NCI-H345 (cell line): ENCODE measurements at places on chromosomes 12 and 14.

DNA sequence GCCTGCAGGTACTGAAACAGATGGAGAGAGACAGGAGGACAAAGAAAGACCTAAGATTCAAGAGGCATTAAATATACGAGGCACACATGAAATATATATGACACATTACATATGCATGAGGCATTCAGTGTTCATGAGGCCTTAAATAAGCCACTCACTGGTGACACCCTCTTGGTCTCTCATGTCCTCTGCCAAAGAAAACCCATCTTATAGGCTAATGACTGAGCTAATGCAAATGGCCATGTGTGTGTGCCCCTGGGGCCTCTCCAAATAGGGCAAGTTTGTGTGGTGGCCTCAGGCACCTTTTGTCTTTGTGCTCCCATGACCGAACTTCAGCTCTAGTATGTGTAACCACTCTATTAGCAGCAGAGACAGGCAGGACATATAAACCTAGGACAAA is 18.8 kb downstream of the COQ6 start:
- no peak for DNase-seq

GRCh38 chr12:52126605-52127578 is 47.4 kb downstream of the SMIM41 start:
- no peak for DNase-seq

DNA sequence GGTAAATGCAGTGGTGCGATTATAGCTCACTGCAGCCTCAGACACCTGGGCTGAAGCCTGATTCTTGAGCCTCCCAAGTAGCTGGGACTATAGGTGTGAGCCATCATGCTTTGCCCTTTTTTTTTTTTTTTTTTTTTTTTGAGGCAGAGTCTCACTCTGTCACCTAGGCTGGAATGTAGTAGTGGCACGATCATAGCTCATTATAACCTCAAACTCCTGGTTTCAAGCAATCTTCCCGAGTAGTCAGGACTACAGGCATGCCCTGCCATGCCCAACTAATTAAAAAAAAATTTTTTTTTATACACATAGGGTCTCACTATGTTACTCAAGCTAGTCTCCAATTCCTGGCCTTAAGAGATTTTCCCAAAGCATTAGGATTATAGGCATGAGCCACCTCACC is 6.9 kb downstream of the ATP2A2 start:
- DNase-seq, result no peak

DNA sequence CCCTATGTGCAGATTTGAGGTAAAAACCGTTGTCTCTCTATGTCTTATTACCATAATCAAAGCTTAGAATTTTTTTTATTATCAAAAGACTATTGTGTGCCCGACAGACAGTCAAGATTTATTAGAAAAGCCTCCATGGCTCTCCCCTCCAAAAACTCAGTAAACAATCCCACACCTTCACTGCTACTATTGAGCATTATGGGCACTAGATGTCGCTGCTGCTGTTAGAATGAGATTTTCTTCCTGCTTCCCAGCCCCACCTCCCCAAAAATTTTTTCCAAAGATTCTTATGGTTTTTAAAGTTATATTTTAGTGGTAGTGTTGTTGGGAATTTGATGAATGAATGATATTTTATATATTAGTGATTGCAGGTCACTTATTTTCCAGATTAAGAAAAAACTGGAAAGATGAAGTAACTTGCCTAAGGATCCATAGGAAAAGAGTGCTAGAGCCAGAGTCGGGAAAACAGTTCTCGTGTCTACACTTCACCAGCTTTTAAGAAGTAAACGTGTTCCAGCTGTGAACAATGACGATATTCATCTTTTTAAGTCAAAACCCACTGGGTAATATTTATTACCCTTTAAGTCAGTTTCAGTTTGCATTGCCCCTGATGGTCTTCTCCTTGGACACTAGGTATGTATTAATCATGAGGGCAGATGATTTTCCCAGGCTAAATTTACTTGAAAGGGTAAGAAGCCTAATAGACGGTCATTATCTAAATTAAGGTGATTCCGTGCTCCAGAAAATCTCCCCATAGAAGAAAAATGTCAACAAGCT is 12.2 kb upstream of the FOXG1 start:
- DNase-seq, result peak; percentile 57

- no peak for DNase-seq
Observed at GRCh38 chr12:28793581-28794151, 355.4 kb upstream of the FAR2 start.

GRCh38 chr14:44287858-44288257 is 219.2 kb downstream of the FSCB start:
- DNase-seq, result no peak

DNA sequence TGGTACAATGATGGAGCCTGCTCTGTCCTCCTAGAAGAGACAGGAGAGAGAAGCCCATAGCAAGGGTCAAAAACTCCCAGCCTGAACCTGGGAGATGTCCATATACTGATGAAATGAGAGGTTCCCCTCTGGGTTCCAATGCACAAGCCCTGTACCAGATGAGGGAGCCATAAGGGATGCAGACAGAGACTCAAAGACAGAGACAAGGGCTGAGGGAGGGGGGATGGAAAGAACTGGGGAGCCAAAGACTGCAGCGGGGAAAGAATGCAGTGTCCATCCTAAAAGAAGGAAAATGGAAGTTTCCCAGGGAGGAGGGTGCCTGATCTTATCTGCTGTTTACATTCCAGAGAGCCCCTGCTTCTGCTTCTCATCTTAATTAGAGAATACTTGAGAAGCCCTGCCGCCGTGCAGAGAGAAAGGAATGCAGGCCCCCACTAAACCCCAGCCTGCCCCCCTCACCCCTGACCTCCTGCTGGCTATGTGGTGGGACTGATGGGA is 27.7 kb downstream of the KRT18 start:
- no peak for DNase-seq

GRCh38 chr12:19530637-19531023 is 91.3 kb downstream of the AEBP2 start:
- no peak for DNase-seq

- DNase-seq, result peak; percentile 68
Observed at GRCh38 chr14:41608681-41609390, 2.2 kb downstream of the LRFN5 start.

GRCh38 chr12:47223031-47223847 is 143.5 kb upstream of the AMIGO2 start:
- DNase-seq, result no peak

- peak; percentile 1 for DNase-seq
Observed at GRCh38 chr12:50637870-50638481, 125.9 kb upstream of the ATF1 start.
